NCI-H2171 treated with DMSO at 0.1 percent for 48 hours (cell line): ENCODE measurements at places on chromosomes 7 and 10.

GRCh38 chr7:28516390-28517172 lies 104.3 kb downstream of the CREB5 start:
- DNase-seq = no peak

DNA sequence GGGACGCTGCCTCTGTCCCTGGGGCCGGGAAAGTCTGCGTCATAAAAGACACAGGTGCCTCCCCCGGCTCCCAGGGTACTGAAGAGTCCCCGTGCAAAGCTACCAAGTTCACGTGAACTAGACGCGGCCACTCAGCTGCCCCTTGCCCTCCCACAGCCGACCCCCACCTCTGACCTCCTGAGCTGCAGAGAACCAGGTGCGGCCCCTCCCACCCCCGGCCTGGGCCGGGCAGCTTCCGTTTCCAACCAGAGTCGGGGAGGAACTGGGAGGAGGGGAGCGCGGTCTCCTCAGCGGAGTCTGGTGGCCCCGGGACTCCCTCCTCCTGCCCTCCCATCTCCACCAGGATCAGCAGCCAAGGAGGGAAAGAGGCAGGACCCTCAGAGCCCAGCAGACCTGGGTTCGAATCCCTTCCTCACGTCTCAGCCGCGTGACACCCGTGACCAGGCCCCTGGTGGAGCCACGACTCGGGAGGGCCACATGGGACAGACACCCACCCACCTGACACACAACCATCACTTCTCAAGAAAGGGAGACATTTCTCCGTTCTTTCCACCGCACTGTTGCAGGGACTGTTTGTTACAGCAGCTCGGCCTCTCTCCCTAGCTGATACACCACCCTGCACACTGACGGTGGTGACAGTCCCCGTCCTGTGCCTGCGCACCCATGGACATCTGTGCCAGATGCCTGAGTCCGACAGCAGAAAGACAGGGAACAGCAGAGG lies 37.4 kb upstream of the PDGFA start:
- DNase-seq = no peak

- DNase-seq = no peak
Observed at GRCh38 chr7:111074748-111075146, 16.2 kb upstream of the LRRN3 start.

- DNase-seq = no peak
Observed at GRCh38 chr10:116769791-116770190, 27.4 kb upstream of the HSPA12A start.

GRCh38 chr10:124558339-124559321 lies 97.0 kb downstream of the LHPP start:
- no peak for DNase-seq

DNA sequence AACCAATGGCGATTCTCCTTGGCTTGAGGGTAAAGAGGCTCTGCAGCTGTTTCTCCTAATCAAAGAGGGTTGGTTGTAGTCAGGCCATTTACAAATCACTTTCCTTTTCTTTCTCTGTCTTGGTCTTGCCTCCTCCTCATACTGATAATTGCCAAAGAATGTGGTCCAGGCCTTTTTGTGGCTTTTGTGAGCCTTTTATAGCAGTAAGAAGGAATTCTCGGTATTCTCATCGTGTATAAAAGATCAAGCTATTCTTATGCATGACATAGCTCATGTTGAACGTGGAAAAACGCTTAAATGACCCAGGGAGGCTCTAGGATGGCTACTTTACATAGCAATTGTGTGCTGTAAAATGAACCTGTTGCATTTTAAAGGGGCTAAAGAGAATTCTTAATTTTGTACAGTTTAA lies 62.6 kb downstream of the RBM20 start:
- no peak for DNase-seq

DNA sequence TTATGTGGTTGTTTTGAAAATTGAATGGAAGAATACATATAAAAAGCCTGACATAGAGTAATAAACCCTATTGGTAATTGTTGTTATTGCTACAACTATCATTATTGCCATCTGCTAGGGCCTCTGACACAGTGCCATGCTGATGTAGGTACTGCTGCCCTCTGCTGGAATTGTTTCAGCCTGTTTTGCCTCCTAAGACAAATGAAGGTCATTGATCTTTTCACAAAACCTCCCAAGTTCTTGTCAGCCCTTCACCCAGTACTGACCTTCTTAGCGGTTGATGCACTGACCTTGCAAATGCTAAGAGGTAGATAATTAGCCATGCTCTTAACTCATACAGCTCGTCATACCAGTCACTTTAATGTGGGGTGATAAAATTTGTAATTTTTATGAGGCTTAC lies 975.2 kb downstream of the SORCS1 start:
- peak; percentile 2 for DNase-seq
